ENCODE measurements at places on chromosomes 12 and 14.

GRCh38 chr12:91381309-91381804 is 198.7 kb upstream of the DCN start:
- no peak for DNase-seq

DNA sequence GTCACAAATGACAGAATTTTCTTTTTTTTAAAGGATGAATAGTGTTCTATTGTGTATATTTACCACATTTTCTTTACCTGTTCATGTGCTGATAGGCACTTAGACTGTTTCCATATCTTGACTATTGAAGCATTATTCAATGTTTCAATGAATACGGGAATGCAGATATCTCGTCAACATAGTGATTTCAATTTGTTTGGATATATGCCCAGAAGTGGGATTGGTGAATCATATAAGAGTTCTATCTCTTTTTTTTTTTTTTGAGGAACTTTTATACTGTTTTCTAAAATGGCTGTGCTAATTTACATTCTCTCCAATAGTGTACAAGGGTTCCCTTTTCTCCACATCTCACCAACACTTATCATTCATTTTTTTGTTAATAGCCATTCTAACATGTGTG is 97.9 kb upstream of the FAR2 start:
- no peak for DNase-seq

- DNase-seq: no peak
Observed at GRCh38 chr14:53927171-53927570, 29.5 kb downstream of the BMP4 start.

DNA sequence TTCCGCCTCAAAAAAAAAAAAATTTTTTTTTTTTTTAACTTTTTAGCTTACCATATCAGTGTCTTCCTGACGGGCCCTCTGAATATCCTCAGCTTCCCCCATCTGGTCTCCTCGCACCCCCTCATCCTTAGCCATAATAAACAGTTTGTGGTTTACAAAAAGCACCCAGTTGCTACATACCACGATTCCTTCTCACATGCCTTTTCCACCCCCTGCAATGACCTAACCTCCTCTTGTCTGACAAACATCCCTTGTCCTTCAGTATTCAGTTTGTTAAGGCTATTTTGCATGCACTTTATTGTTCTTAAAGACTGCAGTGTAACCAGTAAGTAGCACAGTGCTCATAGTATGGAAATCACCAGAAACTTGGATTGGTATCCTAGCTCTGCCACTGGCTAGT is 88.5 kb downstream of the PPM1H start:
- DNase-seq: no peak

- DNase-seq: no peak
Observed at GRCh38 chr14:52835122-52835903, 43.9 kb upstream of the GNPNAT1 start.

Measured in bone marrow (tissue), 2 donors.